Smooth muscle cell of the pulmonary artery (primary cell): ENCODE measurements at places on chromosomes 16 and 17. TPM values are rescaled to one million over a fixed set of nuclear protein-coding genes. Genes with fewer than 3 reads are reported as not detected.

Gene CISD3
- total RNA-seq = 3.5 and 5.1 TPM in 2 replicates

Gene EFCAB13
- 5.1 and 5.3 TPM in 2 replicates for total RNA-seq

Gene SIAH1
- total RNA-seq = 30.8 and 34.4 TPM in 2 replicates

Gene STX1B
- total RNA-seq = 0.85 and 2.6 TPM in 2 replicates

Gene ADGRG1
- 2.2 and 5.9 TPM in 2 replicates for total RNA-seq

Gene ZNF23
- total RNA-seq = 8.4 and 10.2 TPM in 2 replicates

Gene TPSD1
- total RNA-seq = not detected in 2 replicates
